ENCODE measurements at places on chromosomes 6 and 20.

DNA sequence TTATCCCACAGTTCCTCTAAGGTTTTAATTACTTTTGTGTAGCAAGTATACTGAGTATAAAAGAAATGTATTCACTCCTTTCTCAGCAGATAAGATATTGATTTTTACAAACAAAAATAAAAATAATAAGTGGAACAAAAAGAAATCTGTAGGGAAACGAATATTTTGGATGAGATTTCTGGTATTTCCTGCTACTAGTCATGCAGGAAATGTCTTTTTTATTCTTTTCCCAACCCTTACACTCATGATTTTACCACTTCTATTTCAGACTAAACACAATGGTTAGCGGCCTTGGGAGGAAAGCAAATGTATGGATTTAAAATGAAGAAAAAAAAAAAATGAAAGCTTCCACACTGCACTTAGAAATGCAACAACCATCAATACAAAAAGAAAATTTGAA is 580.5 kb upstream of the MARCKS start:
- DNase-seq: no peak

- DNase-seq: peak; percentile 82
Measured at GRCh38 chr20:36435592-36436541, 105.5 kb upstream of the MYL9 start.

DNA sequence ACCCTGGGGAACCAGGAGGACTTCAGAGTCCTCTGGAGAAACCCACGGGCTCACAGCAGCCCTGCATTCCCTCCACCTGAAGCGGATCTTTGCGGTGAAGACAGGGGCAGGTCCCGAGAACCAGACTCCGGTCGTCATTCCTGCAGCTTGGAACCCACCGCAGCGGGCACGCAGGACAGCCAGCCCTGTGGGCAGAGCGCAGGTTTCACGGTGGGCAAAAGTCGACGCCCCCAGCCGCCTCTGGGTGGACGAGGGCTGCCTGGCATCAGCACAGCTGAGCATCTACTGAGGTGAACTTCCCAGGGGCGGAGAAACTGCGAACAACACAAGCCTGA is 118.3 kb downstream of the PSMB1 start:
- DNase-seq: no peak

DNA sequence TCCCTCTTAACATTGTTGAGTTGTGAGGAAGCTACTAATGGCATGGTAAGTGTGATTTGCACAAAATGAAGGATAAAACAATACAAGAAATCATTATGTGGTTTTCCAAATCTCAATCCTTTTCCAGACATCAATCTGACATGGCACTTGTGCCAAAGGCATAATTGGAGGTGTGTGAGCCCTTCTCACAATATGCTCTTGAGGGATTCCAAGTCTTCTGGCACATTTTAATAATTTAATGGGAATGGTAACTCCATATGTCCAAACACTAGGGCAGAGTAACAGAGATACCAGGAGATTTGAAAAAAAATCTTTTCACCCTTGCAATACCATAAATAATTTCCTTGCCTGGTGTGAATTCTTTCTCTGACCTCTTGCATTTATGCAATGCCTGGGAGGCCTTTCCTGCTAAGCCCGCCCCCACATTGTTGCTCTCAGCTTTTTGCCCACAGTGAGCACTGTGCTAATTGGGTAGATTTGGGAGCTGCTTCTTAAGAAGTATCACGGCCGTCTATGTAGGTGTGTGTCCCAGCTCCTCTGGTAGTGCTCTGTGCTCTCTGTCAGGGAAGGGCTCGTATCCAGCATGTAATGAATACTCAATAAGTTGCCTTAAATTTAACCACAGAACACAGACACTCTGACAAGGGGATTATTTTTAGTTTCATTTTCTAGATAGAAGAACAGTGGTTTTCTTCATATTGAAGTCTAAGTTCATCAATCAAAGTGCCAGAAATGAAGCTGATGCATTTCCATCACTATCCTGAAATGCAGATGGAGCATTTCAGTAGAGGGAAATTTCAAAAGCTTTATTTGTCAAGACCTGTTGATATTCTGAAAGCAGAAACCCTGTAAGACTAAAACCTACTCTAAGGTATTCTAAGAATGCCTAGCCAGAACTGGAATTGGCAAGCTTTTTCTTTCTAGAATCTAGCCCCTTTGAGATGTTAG is 54.4 kb upstream of the CEP85L start:
- no peak for DNase-seq

DNA sequence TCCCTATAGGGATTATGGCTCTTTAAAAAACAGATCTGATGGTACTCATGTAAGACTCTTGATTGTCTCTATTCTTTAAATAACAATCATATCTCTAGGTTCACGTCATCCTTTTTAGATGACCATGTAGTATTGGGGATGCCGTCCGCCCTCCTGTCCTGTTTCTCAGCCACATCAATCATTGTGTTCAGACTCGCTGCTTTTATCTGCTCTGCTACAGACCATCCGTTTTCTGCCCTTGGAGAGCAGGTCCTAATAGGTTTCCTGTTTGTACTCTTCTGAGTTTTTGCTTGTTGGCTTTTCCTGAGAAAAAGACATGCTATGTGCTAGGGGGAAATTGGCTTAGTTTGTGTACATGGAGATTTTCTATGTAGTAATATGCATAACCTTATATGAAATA is 76.8 kb downstream of the SASH1 start:
- DNase-seq: no peak

- peak; percentile 31 for DNase-seq
Measured at GRCh38 chr6:42140032-42140431, 2.4 kb downstream of the C6orf132 start.

- no peak for DNase-seq
Measured at GRCh38 chr6:102581378-102582124, 1188.0 kb downstream of the GRIK2 start.

Measured in germinal center (tissue), 1 donor.